Fibroblast of the aortic adventitia (primary cell): ENCODE measurements at places on chromosomes 2 and 18.

- no peak for DNase-seq
Observed at GRCh38 chr18:27793013-27793785, 383.7 kb downstream of the CDH2 start.

GRCh38 chr2:186853951-186854350 is 5.0 kb upstream of the ZSWIM2 start:
- DNase-seq = peak; percentile 68

- DNase-seq = no peak
Observed at GRCh38 chr2:10326707-10327594, 24.2 kb downstream of the HPCAL1 start.

DNA sequence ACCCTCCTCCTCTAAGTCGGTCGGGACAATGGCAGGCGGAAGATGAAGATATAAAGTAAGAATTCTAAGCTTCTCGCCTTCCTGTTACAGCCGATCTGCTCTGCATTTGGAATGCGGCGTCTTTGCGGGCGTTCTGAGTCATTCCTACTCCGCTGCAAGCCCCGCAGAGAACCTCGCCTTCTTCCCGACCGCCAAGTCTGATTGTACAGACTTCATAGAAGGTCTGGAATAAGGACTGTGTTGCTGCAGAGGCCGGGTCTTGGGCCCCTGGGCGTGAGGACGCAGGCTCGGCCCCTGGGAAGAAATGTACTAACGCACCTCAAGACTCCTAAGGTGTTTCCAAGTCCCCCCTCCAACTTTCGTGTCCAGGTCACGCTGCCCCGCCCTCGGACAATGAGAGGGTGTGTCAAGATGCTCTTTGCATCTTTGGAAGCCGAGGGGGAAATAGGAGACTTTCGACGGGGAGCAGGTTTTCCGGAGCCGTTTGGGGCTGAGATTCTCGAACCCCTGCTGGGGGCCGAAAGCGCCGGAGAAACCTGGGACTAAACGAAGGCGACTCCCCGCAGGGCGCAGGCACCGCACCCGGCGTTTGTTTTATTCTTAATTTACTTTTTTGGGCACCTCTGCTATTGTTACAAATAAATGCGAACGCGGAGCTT is 12.7 kb upstream of the PAX3 start:
- no peak for DNase-seq

DNA sequence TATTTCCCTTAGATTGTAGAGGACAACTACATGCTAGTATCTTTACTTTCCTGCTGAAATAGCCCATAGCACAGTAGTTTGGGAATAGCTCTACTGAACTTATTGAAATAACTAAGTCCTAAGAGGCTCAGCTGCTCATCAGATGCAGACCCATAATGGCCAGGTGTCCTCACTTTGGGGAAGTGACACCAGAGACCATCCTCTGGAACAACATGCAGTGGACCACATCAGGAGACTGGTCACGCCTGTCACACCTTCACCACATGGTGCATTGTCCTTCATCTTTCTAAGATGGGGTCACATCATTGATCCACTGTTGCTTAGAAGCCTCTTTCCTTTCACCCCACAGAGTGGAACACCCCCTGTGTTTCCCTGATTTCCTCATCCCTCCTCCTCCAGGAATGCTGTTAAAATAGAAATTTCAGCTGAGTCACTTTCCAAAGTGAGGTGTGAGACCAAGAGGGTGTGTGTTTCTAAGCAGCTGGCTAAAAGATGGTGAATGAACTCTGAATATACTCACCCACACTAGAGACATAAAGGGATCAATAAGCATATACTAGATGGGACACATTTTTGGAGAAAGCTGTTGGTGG is 215.2 kb upstream of the LRRTM1 start:
- DNase-seq = no peak

- peak; percentile 68 for DNase-seq
Observed at GRCh38 chr2:238974081-238974480, 126.2 kb downstream of the TWIST2 start.

DNA sequence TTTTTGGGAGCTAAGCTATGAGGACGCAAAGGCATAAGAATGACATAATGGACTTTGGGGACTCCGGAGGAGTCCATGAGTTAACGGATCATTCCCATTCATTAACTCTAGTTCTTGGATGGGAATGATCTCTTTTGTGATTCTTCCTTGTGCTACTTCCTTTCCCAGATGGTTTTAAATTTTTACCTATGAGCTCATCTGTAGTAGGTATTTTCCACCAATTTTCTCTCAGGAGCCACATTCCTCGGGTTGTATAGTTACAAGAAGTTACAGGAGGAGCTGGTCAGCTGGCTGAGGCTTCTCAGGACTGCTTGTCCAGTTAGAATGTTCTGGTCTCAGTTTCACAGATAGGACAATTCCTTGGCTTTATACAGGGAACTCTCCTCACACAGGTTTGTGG is 42.9 kb upstream of the LPIN2 start:
- peak; percentile 6 for DNase-seq

DNA sequence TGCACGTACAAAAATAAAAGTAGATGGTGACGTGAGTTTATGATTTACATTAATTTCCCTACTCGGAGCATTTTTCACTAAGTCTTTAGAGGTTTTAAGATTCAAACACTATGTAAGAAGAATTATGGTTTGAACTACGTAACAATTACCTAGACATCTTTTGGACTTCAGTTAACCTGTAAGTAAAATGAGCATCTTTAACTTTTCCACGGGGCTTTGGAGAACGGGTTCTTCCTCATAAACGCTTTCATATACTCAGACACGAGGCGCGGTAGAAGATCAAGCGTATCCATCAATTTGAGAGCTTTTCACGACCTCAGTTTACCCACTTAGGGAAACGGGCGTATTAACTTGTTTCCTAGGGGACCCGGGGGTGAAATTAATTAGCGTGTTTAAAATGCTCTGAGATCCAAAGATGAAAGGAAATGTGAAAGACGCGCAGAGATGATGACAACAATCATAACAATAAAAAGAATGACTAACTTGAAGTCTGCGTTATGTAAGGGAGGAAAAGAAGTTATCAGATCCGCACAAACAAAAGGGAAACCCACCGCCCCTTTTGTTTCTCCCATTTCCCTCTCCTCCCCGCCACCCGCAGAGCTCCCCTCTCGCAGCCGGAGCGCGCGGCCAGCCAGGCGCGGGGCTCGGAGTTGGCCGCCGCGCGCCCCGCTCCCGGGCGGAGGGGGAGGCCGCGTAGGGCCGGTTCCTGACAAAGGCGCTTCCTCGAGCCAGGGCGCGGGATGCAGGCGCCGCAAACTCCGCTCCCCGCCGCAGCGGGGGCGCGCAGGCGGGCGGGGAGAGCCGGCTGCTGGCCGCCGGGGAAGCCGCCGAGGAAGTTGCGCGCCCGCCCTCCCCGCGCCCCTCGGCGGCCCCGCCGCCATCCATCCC is 807 bp downstream of the PELI1 start:
- DNase-seq = peak; percentile 51

GRCh38 chr2:215357660-215358059 is 45.8 kb downstream of the ATIC start:
- peak; percentile 53 for DNase-seq

GRCh38 chr2:120485096-120485495 is 139.2 kb downstream of the INHBB start:
- DNase-seq = no peak

- no peak for DNase-seq
Observed at GRCh38 chr18:75036917-75037688, 171.8 kb downstream of the PTGR3 start.
